Stimulated activated CD8-positive, alpha-beta memory T cell treated with anti-CD3 and anti-CD28 coated beads, Interleukin-7, amount 100 ng/mL, for 24 hours (primary cell): ENCODE measurements at places on chromosomes 3 and 15.

GRCh38 chr3:33103480-33103879, 6.5 kb upstream of the GLB1 start:
- no peak for DNase-seq

DNA sequence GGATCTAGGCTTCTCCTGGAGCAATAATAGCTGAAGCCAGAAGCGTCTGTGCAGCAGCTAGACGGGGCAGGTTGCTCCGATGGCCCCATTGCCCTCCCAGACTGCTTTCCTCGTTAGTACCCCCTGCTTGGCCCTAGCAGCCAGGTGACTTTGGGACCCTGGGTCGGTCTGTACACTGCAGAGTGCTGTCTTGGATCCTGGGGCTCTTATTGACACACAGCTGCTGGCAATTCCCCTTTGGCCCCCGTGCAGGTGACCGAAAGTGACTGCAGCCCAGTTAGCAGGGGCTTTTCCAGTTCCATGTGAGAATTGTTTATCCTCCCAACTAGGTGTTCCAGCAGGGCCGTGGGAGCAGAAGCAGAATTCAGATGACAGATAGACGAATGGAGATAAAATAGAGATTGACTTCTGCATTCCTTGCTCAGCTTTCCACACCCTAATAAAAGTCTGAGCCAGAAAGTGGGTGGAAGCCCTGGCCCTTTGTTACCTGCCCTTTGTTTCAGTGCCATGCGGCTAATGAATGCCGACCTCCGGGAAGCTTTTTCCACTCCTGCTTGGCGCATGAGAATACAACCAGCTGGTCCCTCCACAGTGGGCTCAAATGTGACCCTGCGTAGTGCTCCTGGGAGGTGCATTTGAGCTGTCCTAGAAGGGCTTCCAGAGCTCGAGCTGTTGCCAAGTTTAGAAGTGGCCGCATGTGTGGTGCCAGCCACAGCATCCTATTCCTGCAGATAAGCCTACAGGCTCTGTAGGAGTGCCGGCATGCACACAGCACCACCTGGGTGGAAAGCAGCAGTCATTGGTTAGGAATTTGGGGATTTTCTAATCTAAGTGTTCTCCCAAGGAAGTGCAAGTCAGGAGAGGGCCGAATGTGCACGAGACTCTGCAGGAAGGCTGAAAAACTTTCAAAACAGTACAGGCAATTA, 94.4 kb downstream of the SLCO3A1 start:
- no peak for DNase-seq

- no peak for DNase-seq
Measured at GRCh38 chr3:97860364-97860763, 38.6 kb downstream of the CRYBG3 start.

GRCh38 chr3:195095035-195095703, 175.8 kb downstream of the XXYLT1 start:
- no peak for DNase-seq

- no peak for DNase-seq
Measured at GRCh38 chr3:176961916-176962315, 235.4 kb downstream of the TBL1XR1 start.

GRCh38 chr15:75109021-75109735, 85.8 kb downstream of the PPCDC start:
- no peak for DNase-seq

- no peak for DNase-seq
Measured at GRCh38 chr3:20575146-20575545, 389.1 kb upstream of the SGO1 start.

DNA sequence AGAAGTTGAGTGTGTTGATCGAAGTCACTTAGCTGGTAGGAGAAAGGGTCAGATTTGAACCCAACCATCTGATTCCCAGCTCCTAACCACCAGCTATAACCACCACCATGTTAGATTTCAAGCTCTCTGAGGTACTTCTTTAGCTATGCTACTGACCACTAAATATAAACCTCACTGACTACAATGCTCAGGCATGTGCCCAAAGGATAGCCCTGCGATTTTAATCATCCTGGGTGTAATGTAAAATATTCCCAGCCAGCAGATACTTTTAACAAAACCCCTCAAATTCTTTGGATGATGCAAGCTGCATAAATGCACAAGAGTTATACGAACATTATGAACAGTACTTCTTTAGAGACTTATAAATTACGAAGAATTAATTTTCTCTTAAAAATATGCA, 115.2 kb upstream of the TSC22D2 start:
- DNase-seq = no peak
